ENCODE measurements at places on chromosomes 4 and X.

GRCh38 chr4:3009422-3009821 lies 46.1 kb downstream of the GRK4 start:
- DNase-seq: no peak

DNA sequence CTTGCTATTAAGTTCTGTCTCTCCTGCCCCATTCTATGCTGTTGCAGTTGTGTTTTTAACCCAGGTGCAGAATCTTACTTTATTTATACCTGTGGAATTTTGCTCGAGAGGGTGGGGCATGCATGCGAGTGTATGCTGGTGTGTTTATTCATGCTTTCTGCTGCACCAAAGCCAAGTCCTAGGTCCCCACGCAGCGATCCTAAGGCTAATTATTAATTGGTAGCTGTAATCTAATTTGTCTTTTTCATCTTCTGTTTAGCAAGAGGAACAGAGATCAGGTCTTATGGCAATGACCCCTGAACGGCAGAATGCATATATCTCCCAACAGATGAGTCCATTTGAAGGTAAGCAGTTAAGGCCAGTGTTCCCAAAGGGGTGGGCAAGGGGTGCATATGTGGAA lies 58.7 kb upstream of the MTM1 start:
- DNase-seq: no peak

DNA sequence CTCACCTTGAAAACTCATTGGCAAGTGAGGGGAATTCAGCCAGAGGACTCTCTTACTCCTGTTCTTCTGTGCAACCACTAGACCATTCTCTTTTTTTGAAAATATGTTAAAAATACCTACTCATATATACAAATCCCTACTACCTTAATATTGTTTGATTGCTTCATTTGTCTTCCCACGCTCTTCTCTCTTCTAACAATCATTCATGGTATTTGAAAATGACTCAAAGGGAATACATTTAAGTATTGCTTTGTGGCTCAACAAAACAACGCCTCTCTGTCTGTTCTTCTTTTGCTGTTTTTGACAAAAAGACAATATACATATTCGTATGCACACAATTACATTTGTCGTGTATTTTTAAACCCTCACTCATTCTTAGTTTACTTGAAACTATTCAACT lies 589.4 kb downstream of the ANKRD50 start:
- DNase-seq: no peak

GRCh38 chr4:16382571-16382970 lies 156.3 kb upstream of the TAPT1 start:
- DNase-seq: no peak

DNA sequence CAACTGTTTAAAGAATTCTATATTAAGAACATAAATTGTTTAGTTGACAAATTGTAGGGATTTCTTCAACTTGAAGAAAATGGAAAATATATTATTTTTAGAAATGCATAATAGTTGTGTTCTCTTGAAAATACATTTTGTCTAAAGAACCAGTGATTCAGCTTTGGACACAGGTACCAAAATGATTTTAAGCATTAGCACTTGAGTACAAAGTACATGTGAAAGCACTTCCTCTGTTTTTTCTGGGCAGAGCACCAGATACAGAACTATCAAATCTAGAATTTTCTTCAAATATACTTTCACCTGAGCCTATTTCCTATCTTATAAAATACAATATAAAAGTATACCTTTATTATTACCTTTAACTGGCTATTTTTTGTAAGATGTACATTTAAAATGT lies 539.8 kb downstream of the ADGRL3 start:
- no peak for DNase-seq

DNA sequence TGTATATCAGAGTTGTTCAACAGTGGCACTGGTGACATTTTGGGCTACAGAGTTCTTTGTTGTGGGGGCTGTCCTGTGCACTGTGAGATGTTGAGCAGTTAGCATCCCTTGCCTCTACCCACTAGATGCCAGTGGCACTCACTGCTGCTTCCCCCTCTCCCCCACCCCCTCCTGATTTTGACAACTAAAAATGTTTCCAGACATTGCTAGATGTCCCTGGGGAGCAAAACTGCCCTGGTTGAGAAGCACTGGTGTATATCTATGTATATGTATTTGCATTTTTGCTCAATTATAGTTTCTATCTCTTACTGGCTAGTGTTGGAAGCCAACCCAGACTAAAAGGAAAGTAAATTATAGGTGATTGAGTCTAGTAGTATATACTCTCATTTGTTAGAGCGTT lies 2.4 kb downstream of the TMEM131L start:
- DNase-seq: no peak

DNA sequence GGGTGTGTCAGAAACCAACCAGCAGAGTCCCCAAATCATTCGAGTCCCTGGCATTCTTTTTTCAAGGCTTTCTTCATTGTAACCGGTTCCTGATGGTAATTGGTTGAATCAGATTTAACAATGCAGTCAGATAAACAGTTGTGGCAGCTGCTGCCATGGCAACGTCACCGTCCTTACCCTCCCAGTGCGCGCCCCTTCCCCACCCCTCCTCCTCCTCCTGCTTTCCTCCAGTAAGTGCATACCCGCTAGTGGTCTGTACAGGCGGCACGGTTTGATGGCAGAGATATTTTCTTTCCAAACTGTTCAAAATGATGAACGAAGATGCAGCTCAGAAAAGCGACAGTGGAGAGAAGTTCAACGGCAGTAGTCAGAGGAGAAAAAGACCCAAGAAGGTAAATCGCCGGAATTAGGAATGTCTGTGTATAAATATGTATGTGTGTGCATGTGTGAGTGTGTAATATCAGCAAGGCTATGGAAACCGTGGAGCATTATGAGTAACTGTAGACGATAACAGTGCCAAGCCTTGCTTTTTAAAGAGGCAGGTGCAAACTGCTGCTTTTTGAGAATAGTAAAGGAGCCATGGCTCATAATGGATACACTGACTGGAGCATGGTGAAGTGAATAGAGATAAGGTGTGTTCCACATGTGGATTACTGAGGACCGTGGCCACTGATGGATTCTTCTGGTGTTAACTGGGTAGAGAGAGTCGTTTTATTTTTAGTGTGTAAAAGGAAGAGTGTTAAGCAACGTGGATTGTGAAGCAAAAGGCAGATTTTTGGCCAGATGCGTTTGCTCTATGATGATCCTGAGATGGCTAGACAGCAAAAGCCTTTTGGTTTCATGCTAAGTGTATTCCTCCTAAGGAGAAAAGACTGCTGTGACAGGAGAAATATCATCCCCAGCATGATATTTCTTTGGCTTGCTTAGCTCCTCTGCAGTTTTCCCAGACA lies at the start of gene ANK2:
Gene ANK2, plus strand, starts transcription at position 233 of the 950 bp plus-strand sequence. Its CDS starts 76 bp downstream, at position 309.
- DNase-seq: no peak

DNA sequence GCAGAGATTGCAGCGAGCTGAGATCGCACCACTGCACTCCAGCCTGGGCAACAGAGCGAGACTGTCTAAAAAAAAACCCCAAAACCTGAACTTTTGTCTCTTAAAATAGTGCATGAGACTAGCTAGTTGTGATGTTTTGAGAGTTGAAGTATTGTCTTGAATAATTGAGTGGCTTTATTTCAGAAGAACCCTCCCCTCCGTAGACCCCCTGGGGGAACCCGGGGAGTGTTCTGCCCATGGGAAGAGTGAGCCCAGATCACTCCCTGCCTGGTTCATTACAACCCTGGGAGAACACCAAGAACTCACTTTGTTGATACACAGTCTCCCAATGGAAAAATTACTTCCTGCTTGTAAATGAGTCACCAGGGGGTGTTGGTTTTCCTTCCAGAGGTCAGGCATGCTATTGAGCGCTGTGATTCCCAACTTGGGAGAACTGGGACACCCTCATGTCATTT lies 65.3 kb upstream of the SHISA3 start:
- no peak for DNase-seq

DNA sequence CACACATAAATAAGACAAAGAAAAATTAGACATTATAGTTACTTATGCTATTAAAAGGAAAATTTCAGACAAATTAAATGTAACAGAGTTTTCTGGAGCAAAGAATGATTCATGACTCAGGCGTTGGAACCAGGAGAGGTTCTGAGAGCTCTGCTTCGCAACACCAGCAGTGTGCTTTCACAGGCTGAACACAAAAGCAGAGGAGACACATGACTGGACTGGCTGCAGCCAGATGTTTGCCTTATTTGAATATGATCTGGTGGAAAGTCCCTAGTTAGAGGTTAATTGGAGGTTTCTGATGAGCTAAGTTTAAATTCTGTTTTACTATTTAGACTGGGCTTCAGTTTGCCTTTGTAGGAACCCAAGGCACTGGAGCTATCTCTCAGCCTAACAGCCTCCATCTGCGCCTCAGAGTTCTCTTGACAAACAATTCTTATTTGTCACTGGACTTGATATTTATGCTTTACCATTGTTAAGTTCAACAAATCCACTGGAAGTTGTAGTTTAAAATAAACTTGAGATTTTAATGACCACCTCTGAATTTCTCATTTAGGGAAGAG lies 16.2 kb downstream of the BOD1L1 start:
- DNase-seq: no peak

- no peak for DNase-seq
These were observed 71.6 kb downstream of the STX18 start for GRCh38 chr4:4470208-4470607.

GRCh38 chr4:48255072-48255958 lies 14.3 kb downstream of the TEC start:
- no peak for DNase-seq

GRCh38 chrX:97797076-97797475 lies 913.4 kb downstream of the RPA4 start:
- no peak for DNase-seq

- no peak for DNase-seq
These were observed 670.3 kb downstream of the KCTD8 start for GRCh38 chr4:43778187-43778915.

GRCh38 chrX:39953879-39954278 lies 143.9 kb downstream of the BCOR start:
- DNase-seq: no peak

GRCh38 chr4:41586675-41587225 lies 48.8 kb downstream of the LIMCH1 start:
- no peak for DNase-seq

DNA sequence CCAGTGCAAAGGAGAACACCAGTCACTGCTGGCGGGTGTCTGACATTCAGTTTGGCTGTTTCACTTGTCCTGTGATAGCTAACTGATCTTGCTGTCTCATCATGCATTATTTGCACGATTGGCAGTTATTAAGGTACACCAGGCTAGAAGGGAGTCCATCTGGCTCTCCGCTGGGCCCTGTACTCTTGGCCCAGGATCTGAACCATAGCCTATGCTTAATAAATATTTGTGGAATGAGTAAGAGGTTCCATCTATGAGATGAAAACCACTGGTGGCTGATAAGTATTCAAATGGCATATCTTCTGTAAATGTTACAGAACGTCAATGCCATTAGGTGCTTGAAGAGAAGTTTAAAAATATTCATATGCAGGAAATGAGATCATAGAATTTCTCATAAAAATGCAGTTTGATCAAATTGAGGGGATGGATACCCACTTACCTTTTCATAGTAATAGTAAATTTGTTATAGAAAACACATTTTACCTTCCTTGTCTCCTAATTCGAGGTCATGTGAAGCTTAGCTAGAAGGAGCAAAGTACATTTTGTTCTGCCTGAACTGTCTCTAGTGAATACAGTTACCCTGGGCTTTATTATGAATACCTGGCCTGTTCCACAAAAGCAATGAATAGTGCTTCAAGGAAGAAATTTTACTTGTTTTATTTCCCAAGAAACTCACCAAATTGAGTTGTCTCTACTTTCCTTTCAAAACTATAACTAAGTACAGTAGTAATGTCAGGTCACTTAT lies 213.5 kb downstream of the CBR4 start:
- no peak for DNase-seq

DNA sequence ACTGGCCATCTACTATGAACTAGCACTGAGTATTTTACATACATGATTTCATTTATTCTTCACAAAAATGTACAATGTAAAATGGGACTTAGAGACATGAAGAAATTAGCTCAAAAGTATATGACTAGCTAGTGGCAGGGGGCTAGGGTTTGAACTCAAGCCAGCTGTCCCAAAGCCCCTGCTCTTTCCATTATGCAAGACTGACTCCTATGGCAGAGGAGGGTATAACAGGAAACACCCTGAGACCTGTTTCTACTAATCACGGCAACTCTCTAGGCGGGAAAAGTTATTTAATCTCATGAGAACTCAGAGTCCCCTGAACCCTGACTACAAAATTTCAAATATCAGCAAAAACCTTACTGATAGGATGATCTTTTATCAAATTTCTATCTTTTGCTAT lies 150.6 kb downstream of the PRDM5 start:
- DNase-seq: no peak

- DNase-seq: no peak
These were observed 125.4 kb upstream of the ZCCHC13 start for GRCh38 chrX:74178536-74178935.

DNA sequence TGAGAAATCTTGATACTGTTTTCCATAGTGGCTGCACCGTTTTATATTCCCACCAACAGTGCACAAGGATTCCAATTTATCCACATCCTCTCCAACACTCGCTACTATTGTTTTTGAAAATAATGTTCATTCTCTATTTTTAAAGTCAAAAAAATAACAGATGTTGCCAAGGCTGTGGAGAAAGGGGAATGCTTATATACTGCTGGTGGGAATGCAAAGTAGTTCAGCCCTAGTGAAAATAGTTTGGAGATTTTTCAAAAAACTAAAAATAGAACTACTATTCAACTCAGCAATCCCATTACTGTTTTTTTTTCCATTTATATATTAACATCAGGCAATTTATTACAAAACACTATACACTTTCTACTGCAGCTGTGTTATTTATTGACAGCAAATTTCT lies 208.7 kb downstream of the CBLL2 start:
- DNase-seq: no peak

GRCh38 chrX:134365904-134366303 lies 94.1 kb upstream of the HPRT1 start:
- no peak for DNase-seq

GRCh38 chr4:26839534-26839951 lies 21.1 kb upstream of the STIM2 start:
- DNase-seq: no peak

DNA sequence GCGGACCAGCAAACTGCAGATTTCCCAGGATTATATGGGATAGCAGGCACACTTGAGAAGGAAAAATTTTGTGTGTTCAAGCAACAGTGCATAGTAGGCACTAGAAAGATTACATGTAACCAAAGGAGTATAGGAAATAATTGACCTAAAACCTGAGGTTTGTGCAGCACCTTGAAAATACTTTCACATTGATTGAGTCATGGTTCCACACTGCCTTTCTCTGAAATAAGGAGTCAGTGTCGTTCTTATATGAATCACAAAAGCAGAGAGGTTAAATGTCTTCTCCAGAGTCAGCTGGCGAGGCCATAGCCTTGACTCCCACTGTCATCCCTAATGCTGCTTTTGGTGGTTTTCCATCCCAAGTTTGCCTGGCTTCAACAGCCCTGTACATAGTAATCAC lies 138.9 kb downstream of the SOWAHB start:
- DNase-seq: no peak

DNA sequence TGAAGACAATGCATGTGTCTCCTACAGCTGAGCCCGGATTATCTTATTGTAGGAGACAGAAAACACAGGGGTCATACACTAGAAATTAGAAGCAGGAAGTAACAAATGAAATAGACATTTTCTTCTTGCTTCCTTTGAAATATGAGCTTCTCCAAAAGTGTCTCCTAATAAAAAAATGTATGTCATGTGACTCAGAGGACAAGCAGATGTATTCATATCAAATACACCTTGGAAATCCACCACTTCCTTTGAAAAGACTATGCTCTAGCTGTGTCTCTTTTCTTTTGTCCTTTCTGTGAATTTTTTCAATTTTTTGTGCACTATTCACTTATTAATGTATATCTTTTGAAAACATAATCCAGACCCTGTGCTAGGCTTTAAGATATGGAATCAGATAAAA lies 1906.2 kb downstream of the C4orf33 start:
- DNase-seq: no peak

- DNase-seq: no peak
These were observed 32.2 kb downstream of the WFS1 start for GRCh38 chr4:6301732-6302442.

GRCh38 chr4:125787707-125788106 lies 473.0 kb downstream of the FAT4 start:
- no peak for DNase-seq
